Stimulated activated CD4-positive, alpha-beta T cell treated with anti-CD3 and anti-CD28 coated beads, Interleukin-15, amount 100 ng/mL, for 48 hours (primary cell): ENCODE measurements at places on chromosomes 1 and 21.
A peak's percentile ranks its signal among the peaks of the same experiment; 100 is the strongest.

- DNase-seq: no peak
Measured at GRCh38 chr1:209382231-209383100, 201.0 kb upstream of the CAMK1G start.

- no peak for DNase-seq
Measured at GRCh38 chr1:113983826-113984225, 4.6 kb downstream of the OLFML3 start.

DNA sequence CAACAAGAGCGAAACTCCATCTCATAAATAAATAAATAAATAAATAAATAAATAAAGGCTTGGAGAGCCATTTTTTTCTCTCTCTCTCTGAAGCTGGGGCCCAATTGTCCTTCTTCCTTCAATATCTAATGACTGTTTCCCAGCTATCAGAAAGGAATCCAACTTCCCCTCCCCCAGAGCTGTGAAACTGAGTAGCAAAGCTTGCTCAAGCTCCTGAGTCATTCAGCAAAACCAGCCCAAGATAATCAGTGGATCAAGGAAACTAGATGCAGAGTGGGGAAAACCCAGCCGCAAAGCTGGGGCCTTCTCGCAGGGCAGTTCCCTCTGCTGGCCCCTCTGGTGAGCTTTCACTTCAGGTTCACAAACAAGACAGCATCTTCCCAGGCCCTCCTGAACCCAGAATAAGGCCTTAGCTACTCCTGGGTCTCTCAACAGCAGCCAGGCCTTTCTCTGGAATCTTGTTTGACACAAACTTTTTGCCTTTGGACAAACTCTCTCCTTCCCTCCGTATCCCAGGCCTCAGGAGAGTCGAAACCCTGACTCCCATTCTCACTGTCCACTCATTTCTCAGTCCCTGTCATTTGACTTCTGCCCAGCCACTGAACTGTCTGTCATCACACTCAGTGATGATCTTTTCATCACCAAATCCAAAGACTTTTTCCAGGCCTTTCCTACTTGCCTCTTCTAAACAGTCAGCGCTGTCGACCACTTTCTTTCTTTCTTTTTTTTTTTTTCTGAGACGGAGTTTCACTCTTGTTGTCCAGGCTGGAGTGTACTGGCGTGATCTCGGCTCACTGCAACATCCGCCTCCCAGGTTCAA, 18.0 kb upstream of the PTP4A2 start:
- DNase-seq: peak; percentile 85

GRCh38 chr1:246506367-246506673, 759 bp downstream of the SMYD3 start:
- DNase-seq: no peak

GRCh38 chr1:199954699-199955098, 72.8 kb upstream of the NR5A2 start:
- no peak for DNase-seq

- no peak for DNase-seq
Measured at GRCh38 chr1:162966613-162967012, 102.5 kb upstream of the RGS4 start.

DNA sequence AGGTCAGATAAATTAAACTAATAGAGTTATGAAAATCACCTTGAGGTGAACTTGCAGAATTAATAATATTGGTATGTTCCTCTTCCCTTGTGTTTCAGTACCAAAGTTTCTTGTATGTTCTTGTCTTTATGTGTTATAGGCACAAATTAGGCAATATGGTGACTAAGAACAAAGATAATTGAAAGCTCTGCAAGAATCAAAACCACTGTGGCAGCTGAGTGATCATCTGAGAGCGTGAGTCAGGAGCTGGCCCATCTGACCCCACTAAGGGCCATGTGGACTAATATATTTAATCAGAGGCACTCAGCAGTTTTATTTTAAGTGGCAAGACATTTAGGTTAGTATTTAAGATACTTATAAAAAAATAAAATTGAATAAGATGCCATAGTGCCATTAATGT, 12.8 kb upstream of the CASQ2 start:
- no peak for DNase-seq

GRCh38 chr1:172345077-172345476, 75.4 kb upstream of the C1orf105 start:
- DNase-seq: no peak

DNA sequence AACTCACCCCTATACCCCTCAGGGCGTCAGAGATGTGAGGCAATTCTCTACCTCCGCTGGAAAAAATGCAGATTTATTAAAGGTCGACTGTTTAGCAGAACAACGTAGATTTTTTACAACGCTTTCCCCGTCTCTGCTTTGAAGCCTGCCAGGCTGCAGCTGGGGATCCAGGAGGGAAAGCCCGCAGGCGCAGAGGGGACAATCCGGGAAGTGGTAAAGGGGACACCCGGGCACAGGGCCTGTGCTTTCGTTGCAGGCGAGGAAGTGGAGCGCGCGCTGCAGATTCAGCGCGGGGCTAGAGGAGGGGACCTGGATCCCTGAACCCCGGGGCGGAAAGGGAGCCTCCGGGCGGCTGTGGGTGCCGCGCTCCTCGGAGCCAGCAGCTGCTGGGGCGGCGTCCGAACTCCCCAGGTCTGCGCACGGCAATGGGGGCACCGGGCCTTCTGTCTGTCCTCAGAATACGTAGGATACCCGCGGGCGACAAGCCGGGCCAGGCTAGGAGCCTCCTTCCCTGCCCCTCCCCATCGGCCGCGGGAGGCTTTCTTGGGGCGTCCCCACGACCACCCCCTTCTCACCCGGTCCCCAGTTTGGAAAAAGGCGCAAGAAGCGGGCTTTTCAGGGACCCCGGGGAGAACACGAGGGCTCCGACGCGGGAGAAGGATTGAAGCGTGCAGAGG, 5.5 kb downstream of the SIM2 start:
- no peak for DNase-seq

- no peak for DNase-seq
Measured at GRCh38 chr1:165116732-165117131, 239.8 kb downstream of the LMX1A start.

DNA sequence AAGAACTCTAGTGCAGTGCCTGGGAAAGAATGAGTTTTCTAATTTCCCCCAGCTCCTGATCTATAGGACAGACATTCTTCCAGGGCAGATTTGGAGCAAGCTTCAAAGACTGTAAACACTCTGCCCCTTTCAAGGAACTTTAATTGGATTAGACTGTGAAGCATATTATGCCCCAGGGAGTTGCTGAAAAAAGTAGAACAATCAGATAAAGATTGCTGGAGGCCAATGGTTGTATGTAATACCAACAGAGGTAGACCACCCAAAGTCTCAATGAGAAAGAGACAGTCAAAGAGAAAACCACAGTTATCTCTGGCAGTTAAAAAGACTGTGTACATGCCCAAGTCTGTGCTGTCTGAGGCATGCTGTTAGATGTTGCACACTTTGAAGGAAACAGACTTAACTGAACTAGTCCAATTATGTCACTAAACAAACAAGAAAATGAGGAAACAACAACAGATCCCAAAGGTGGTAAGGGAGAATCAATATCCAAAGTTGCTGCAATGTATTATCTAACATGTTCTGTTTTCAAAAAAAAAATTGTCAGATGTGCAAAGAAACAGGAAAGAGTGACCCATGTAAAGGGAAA, 24.4 kb downstream of the C4BPA start:
- DNase-seq: no peak

DNA sequence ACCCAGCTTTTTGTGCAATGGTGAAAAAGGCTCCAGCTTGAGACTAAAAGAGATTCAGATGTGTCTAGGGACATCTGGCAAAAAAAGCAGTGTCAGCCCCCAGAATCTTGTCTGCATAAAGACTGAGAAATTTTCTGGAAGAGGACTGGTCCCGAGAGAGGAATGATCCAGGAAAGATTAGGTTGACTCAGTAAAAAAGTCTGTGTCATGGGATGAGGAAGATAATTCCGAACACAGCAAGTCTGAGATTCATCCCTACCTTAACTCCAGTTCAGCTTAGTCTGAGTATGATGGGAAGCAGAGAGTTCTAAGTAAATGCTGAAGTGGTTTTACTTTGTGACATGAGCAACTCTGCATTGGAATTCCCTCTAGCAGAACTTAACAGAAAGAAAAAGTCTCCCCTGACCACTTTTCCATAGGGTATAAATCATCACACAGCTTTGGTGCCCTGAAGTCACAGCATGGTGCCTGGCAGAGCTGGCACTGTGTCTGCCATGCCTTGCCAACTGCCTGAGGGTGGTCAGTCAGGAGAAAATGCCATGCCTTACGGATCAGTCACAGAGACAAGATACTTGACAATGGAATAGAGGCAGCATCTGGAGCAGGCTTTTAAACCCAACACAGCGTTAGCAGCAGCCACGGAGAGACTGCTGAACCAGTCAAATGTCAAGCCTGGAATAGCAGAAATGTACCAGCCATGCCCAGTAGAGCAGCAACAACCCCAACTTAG, 153.4 kb downstream of the ZC3H11B start:
- DNase-seq: no peak

DNA sequence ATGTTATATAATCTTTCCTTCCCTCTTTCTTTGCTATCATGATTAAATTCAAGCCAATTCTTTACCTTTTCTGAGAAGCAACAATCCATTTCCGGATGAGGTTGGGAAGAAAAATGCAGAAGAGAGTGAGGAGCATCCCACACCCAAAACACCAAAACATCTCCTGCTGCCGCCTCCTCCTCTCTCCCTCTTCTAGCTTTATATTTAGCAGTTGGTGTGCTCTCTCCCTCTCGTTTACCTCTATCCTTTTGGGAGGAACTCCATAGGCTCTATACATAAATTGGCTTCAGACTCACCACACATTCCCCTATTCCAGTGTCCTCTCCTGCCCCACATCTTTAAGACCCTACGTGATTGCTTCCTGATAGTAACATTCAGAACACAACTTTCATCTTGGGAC, 332.2 kb upstream of the PLXNA2 start:
- no peak for DNase-seq

DNA sequence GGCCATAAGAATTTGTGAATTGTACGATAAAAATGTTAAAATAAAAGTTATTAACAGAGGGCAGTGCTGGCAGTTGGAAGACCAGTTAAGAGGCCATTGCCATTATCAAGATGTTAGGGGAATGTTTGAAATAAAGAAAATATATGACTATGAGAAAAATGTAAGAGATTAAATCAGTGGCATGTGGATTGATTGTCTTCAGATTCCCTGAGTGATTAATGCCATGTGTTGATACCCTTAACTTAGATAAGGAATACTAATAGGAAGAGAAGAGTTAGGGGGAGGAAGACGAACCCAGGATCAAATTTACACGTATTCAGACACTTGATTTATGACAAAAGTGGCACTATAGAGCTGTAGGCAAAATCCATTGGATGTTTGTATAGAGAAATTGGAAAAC, 155.8 kb downstream of the PIK3R3 start:
- DNase-seq: no peak

DNA sequence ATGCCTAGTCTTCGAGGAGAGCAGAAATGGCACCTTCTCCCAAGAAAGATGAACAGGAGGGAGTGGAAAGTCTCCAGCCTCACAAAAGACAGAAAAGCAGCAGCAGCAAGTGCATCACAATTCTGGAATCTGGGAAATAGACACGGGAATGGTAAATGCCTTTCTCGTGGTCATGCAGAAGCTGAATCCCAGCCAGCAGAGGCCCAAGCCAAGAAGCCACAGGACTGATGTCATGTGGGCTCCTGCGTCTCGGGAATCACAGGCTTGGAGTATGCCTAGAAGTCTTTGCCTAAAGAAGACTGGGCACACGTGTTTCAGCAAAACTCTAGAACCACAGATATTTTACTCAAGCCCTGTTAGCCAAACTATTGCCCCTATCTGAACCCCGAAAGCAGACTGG, 260.3 kb upstream of the PLD5 start:
- DNase-seq: no peak

- no peak for DNase-seq
Measured at GRCh38 chr1:206872139-206872538, 6.7 kb downstream of the IL20 start.

- no peak for DNase-seq
Measured at GRCh38 chr1:52970149-52970548, 43.1 kb downstream of the SCP2 start.

DNA sequence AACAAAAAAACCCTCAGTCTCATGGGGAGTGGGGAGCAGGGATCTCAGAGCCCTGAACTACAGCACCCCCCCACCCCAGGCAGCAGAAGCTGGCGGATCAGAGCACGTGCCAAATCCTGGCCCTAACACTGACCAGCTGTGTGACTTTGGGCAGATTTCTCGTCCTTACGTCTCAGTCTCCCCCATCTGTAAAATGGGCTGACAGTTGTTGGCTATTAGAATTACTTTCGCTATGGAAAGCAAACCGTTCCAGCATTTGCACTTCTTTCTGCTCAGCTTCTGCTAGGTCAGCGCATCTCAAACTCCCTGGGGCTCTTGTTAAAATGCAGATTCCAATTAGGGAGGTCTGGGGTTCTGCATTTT, 15.5 kb downstream of the TNFRSF8 start:
- no peak for DNase-seq

GRCh38 chr1:162200096-162200847, 130.8 kb downstream of the NOS1AP start:
- DNase-seq: no peak

DNA sequence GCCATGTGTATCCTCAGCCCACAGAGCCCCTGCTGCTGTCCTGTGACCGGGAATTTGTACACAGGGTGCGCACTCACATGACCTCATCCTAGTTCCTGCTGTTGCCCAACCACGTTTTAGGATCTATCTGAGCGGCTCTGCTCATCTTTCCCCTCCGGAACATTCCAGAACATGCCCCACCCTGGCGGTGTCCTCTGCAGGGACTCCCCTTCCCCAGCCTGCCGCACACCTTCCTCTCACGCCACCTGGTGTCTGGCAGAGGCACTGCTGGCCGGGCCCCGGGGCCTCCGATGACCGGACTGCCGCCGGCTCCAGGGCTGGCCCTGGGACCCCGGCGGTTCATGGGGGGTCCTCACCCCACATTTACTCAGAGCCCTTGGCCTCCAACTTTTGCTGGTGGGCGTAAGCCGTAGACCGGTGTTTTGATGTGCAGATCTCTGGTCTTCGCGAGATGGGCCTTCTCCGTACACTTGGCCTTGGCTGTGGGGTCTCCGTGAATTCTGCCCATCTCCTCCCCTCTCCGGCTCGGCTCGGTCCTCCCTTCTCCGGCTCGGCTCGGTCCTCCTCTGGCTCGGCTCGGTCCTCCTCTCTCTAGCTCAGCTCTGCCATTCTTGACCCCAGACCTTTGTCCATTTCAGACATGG, 29.5 kb downstream of the ARHGEF16 start:
- no peak for DNase-seq

- DNase-seq: peak; percentile 37
Measured at GRCh38 chr1:29124366-29125236, 898 bp upstream of the TMEM200B start.
